ENCODE measurements at places on chromosomes 4 and X. TPM values are rescaled to one million over a fixed set of nuclear protein-coding genes. Genes with fewer than 3 reads are reported as not detected.
A peak's percentile ranks its signal among the peaks of the same experiment; 100 is the strongest.

GRCh38 chr4:32560306-32560705 is 1840.1 kb downstream of the PCDH7 start:
- no peaks in the 10 kb centered on the region for H3K36me3 ChIP-seq
- no peaks in the 10 kb centered on the region for H3K27me3 ChIP-seq
- no peaks in the 10 kb centered on the region for H3K4me1 ChIP-seq
- no peak overlapping the region for H3K27ac ChIP-seq

DNA sequence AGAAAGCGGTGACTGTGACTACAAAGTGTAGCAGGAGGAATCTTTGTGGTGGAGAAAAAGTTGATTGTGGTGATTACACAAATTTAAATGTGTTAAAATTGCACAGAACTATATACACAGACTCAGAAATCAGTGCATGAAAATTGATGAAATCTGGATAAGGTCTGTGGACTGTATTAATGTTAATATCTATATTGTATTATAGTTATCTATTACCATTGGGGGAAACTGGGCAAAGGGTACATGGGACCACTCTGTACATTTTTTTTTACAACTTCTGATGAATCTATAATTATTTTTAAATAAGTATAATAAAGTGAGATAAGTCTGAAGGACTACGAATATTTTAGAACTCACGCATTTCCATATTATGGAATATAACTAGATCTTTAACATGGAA is 1.8 kb upstream of the JADE3 start:
- no peak overlapping the region for H3K27ac ChIP-seq
- H3K4me1 ChIP-seq = peaks cover 10% of the 10 kb centered on the region
- no peak for DNase-seq
- H3K4me3 ChIP-seq = no peak overlapping the region

DNA sequence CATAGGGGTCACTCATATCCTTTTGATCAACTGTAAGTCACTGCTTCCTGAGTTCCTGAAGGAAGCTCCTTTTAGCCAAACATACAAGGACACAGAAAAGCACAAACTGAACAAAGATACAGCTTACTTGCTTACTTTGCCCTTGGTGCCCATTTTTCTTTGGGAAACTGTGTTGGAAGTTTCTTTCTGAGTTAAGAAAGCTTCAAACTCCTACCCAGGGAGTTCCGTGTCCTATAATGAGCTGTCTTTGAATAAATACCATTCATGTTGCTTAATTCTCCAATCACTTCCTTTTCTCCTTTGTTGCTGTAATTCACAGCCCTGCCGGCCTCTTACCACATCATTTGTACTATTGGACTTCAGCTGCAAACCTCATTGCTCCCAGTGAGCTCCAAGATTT is at the start of gene ADH4:
Gene ADH4 (minus strand): TSS at position 228 of the 400 bp plus-strand sequence. CDS start 75 bp downstream, at position 153.
- no peaks in the 10 kb centered on the region for H3K4me1 ChIP-seq
- no peaks in the 10 kb centered on the region for H3K27me3 ChIP-seq
- no peaks in the 10 kb centered on the region for H3K36me3 ChIP-seq
- H3K27ac ChIP-seq = no peak within 1 kb of the TSS
- DNase-seq = no peak

- DNase-seq = no peak
- H3K27ac ChIP-seq = no peak overlapping the region
- H3K27me3 ChIP-seq = no peaks in the 10 kb centered on the region
- H3K36me3 ChIP-seq = no peaks in the 10 kb centered on the region
Measured at GRCh38 chr4:42995343-42995944, 102.9 kb downstream of the GRXCR1 start.

GRCh38 chr4:25386926-25387325 is 9.9 kb downstream of the ANAPC4 start:
- H3K4me3 ChIP-seq = no peak overlapping the region
- peaks cover 38% of the 10 kb centered on the region for H3K36me3 ChIP-seq
- no peaks in the 10 kb centered on the region for H3K4me1 ChIP-seq
- no peak overlapping the region for H3K27ac ChIP-seq

GRCh38 chr4:124018383-124019317 is 622.1 kb downstream of the SPRY1 start:
- H3K27ac ChIP-seq = no peak overlapping the region
- DNase-seq = no peak
- no peaks in the 10 kb centered on the region for H3K36me3 ChIP-seq
- H3K4me3 ChIP-seq = no peak overlapping the region
- H3K4me1 ChIP-seq = no peaks in the 10 kb centered on the region

DNA sequence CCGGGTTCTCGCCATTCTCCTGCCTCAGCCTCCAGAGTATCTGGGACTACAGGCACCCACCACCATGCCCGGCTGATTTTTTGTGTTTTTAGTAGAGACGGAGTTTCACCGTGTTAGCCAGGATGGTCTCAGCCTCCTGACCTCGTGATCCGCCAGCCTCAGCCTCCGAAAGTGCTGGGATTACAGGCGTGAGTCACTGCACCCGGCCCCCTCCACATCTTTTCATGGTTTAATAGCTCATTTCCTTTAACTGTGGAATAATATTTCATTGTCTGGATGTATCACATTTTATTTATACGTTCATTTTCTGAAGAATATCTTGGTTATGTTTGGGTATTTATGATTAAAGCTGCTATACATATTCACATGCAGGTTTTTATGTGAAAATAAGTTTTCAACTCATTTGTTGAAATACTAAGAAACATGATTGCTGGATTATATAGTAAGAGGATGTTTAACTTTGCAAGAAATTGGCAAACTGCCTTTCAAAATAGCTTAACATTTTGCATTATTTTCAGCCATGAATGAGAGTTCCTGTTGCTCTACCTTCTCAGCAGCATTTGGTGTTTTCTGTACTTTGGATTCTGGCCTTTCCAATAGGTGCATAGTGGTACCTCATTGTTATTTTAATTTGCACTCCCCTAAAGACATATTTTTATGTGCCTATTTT is 591.9 kb downstream of the TECRL start:
- no peaks in the 10 kb centered on the region for H3K36me3 ChIP-seq
- no peak overlapping the region for H3K27ac ChIP-seq
- no peak for DNase-seq
- no peaks in the 10 kb centered on the region for H3K27me3 ChIP-seq

DNA sequence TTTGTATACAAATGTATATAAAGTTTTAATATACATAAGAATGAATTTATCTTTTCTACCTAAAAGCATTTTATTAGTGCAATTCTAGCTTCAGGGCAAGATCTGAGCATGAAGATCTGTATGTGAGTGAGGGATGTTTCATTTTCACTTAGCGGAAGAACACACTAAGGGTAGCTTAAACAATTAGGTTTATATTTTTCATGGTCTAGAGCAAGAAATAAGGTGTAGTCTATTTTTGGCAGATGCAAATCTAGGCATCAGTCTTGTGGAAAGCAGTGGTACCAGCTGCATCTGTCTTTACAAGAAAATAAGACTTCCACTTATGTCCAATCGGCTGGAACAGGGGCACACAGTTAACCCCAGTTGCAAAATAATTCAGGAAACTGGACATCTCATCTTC is 433.3 kb downstream of the ADAM29 start:
- no peak overlapping the region for H3K4me3 ChIP-seq
- no peak for DNase-seq
- no peaks in the 10 kb centered on the region for H3K36me3 ChIP-seq
- H3K4me1 ChIP-seq = no peaks in the 10 kb centered on the region
- H3K27ac ChIP-seq = no peak overlapping the region

DNA sequence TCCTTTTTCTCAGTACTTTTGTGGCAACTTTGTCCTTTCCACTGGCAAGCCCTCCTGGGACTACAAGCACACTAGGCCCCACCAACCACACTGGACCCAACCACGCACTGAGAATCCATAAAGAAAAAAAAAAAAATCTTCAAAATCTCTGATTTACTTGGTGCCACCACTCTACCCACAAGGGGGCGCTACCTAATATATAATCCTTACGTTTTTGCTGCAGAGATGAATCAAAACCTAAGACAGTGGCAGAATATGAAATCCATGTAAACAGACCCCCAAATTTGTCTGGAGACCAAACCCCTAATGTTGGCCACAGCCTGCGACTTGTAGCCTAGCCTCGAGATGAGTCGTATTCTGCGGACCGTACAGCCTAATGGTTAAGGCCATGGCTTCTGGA is 63.5 kb upstream of the ARHGAP36 start:
- H3K27me3 ChIP-seq = no peaks in the 10 kb centered on the region
- DNase-seq = peak; percentile 11
- H3K36me3 ChIP-seq = no peaks in the 10 kb centered on the region
- no peak overlapping the region for H3K4me3 ChIP-seq

- H3K4me3 ChIP-seq = no peak overlapping the region
- H3K27ac ChIP-seq = no peak overlapping the region
- H3K4me1 ChIP-seq = no peaks in the 10 kb centered on the region
- DNase-seq = no peak
- H3K36me3 ChIP-seq = no peaks in the 10 kb centered on the region
- H3K27me3 ChIP-seq = no peaks in the 10 kb centered on the region
Measured at GRCh38 chr4:120771907-120772306, 150.6 kb downstream of the PRDM5 start.

DNA sequence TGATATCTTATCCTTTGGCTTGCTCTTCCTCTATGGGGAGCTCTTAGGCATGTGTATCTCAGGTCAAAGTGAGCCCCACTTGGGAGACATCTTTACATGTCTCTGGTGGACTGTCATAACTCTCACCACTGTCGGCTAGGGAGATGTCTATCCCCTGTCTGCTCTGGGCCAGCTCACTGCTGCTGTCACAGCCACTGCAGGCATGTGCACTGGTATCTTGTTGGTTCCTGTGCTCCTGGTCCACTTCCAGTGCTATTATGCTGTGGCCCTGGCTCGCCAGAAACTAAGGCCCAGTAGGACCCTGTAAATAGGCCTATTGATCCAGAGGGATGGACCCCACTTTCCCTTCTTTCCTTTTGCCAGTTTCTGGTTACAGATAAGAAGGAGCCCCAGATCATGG is 56.6 kb upstream of the LAS1L start:
- DNase-seq = no peak
- no peaks in the 10 kb centered on the region for H3K27me3 ChIP-seq
- H3K4me3 ChIP-seq = no peak overlapping the region
- peaks cover 10% of the 10 kb centered on the region for H3K4me1 ChIP-seq

- no peaks in the 10 kb centered on the region for H3K27me3 ChIP-seq
- no peak overlapping the region for H3K4me3 ChIP-seq
- no peaks in the 10 kb centered on the region for H3K4me1 ChIP-seq
- no peaks in the 10 kb centered on the region for H3K36me3 ChIP-seq
- no peak overlapping the region for H3K27ac ChIP-seq
Measured at GRCh38 chrX:40402831-40403533, 177.8 kb upstream of the ATP6AP2 start.

DNA sequence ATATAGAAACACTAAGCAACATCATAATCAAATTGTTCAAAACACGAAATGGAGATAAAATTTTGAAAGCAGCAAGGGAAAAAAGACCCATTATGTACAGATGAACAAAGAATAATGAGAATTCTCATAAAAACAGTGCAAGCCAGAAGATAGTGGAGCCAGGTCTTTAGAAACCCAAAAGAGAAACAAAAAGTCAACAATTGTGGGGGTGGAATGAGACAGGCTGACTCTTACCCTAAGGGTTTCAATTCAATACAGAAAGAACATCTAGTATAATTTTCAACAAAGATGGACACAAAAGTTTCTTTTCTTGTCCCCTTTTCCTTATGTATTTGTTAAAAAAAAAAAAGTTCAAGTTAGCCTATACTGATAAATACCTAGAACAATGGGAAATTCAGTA is 34.0 kb upstream of the MAGEB2 start:
- DNase-seq = no peak
- H3K4me3 ChIP-seq = no peak overlapping the region
- H3K27ac ChIP-seq = no peak overlapping the region
- no peaks in the 10 kb centered on the region for H3K36me3 ChIP-seq

GRCh38 chr4:106116025-106116424 is 200.0 kb downstream of the TBCK start:
- no peak overlapping the region for H3K4me3 ChIP-seq
- peaks cover 20% of the 10 kb centered on the region for H3K36me3 ChIP-seq
- no peak overlapping the region for H3K27ac ChIP-seq
- DNase-seq = no peak
- H3K4me1 ChIP-seq = no peaks in the 10 kb centered on the region

- H3K27me3 ChIP-seq = no peaks in the 10 kb centered on the region
- H3K27ac ChIP-seq = no peak overlapping the region
- H3K36me3 ChIP-seq = no peaks in the 10 kb centered on the region
- H3K4me3 ChIP-seq = no peak overlapping the region
- DNase-seq = no peak
- no peaks in the 10 kb centered on the region for H3K4me1 ChIP-seq
Measured at GRCh38 chr4:129218360-129218759, 122.4 kb downstream of the C4orf33 start.

- H3K27me3 ChIP-seq = no peaks in the 10 kb centered on the region
- no peak for DNase-seq
- no peaks in the 10 kb centered on the region for H3K4me1 ChIP-seq
Measured at GRCh38 chr4:125104616-125105015, 210.1 kb upstream of the FAT4 start.

- DNase-seq = no peak
- H3K27me3 ChIP-seq = no peaks in the 10 kb centered on the region
- no peaks in the 10 kb centered on the region for H3K36me3 ChIP-seq
Measured at GRCh38 chr4:113410686-113411085, 350.9 kb downstream of the CAMK2D start.

GRCh38 chr4:47566566-47566965 is 81.5 kb downstream of the ATP10D start:
- H3K4me3 ChIP-seq = no peak overlapping the region
- no peak for DNase-seq
- H3K36me3 ChIP-seq = no peaks in the 10 kb centered on the region
- no peaks in the 10 kb centered on the region for H3K27me3 ChIP-seq
- peaks cover 14% of the 10 kb centered on the region for H3K4me1 ChIP-seq
- H3K27ac ChIP-seq = no peak overlapping the region

GRCh38 chr4:167031534-167032156 is 202.6 kb downstream of the SPOCK3 start:
- H3K4me1 ChIP-seq = no peaks in the 10 kb centered on the region
- H3K27ac ChIP-seq = no peak overlapping the region
- no peaks in the 10 kb centered on the region for H3K36me3 ChIP-seq
- no peak overlapping the region for H3K4me3 ChIP-seq
- no peak for DNase-seq
- H3K27me3 ChIP-seq = no peaks in the 10 kb centered on the region

DNA sequence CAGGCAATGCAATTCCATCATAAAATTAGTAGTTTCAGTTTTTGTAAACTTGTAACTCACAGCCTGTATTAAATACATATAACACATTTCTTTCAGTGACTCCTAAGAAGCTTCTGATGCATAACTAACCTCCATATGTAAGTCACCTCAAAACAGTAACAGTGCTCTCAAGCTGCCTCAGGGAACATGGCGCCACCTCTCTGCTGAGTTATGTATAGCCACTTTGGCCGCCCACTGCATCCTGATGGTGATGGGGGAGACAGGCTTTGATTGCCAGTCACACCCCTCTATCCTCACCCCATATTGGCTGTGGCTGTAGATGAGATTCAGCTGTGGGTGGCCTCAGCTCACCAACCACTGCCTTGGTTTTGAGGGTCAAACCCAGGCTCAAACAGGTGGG is 54.3 kb downstream of the LRBA start:
- peak; percentile 7 for DNase-seq
- no peak overlapping the region for H3K4me3 ChIP-seq
- H3K27ac ChIP-seq = no peak overlapping the region
- peaks cover 4% of the 10 kb centered on the region for H3K4me1 ChIP-seq
- H3K27me3 ChIP-seq = no peaks in the 10 kb centered on the region
- H3K36me3 ChIP-seq = no peaks in the 10 kb centered on the region

GRCh38 chrX:120753413-120754251 is 122.0 kb downstream of the CT47B1 start:
- no peak for DNase-seq
- H3K4me3 ChIP-seq = no peak overlapping the region
- H3K4me1 ChIP-seq = peaks cover 25% of the 10 kb centered on the region
- H3K36me3 ChIP-seq = no peaks in the 10 kb centered on the region
- no peaks in the 10 kb centered on the region for H3K27me3 ChIP-seq

ZCCHC12 gene
- not detected for total RNA-seq

ASB12 gene
- total RNA-seq = not detected

CLNK gene
- 0.11 TPM for total RNA-seq

PRDM8 gene
- 23.0 TPM for total RNA-seq

NPY1R gene
- total RNA-seq = not detected

GNRHR gene
- not detected for total RNA-seq

LONRF3 gene
- total RNA-seq = 8.7 TPM

TCEAL7 gene
- not detected for total RNA-seq

CRMP1 gene
- not detected for total RNA-seq
